ENCODE measurements at places on chromosomes 16 and 17.

DNA sequence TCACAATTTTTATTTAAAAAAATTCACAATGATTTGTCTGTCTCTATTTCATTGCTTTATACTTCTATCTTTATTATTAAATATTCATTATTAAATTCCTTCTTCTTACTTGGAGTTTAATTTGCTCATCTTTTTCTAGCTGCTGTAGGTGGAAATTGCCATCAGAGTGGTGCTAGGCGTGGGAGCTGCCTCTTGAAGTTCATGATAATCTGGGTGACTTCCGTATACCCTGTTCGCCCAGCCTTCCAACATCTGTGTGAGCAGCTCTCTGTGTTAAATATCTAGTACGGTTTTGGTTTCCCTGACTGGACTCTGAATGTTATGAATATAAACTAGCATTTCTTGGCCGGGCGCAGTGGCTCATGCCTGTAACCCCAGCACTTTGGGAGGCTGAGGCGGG is 84.0 kb upstream of the RPH3AL start:
- DNase-seq: no peak

DNA sequence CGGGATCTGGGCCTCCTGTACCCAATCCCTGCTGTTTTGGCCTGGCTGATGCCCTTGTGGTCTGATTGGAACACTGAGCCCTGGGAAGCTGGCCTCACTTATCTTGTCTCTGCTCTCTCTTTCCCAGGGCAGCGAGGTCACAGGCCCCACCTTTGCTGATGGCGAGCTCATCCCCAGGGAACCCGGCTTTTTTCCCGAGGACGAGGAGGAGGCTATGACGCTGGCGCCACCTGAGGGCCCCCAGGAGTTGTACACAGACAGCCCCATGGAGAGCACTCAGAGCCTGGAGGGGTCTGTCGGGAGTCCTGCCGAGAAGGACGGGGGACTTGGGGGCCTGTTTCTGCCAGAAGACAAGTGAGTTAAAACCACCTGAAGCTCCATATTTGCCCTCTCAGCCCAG is 126.0 kb downstream of the RAB11FIP4 start:
- no peak for DNase-seq

- no peak for DNase-seq
Measured at GRCh38 chr16:64947651-64948050, 174.2 kb downstream of the CDH11 start.

GRCh38 chr17:48074322-48075081 is 26.3 kb downstream of the NFE2L1 start:
- DNase-seq: peak; percentile 92

GRCh38 chr16:54112451-54113206 is 174.0 kb downstream of the IRX3 start:
- DNase-seq: no peak

Measured in testis (tissue), 5 donors.